Endodermal cell (in vitro differentiated cells): ENCODE measurements at places on chromosomes 11 and 22. TPM values are rescaled to one million over a fixed set of nuclear protein-coding genes. Genes with fewer than 3 reads are reported as not detected.

DNA sequence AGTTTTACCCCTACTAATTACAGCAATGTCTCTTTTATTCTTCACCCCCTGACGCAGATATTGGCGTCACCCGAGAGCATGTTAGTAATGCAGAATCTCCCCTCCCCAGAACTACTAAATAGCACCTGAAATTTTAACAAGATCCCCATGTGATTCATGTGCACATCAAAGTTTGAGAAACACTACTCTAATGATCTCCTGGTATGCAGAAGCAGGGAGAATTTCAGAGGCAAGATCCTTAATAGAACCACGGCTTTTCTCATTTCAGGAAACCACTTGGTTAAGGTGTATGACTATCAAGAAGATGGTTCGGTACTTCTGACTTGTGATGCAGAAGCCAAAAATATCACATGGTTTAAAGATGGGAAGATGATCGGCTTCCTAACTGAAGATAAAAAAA lies 5.3 kb downstream of the CD3G start:
- DNase-seq = no peak

GRCh38 chr22:31083377-31083768 lies 2.3 kb downstream of the SMTN start:
- no peak for DNase-seq

GRCh38 chr11:29482510-29482909 lies 534.3 kb downstream of the KCNA4 start:
- no peak for DNase-seq

LRRN4CL gene
- total RNA-seq = 0.84 and 0.99 TPM in 2 replicates

KDELR3 gene
- 14.9 to 17.2 TPM (median 15.9 TPM) in 3 replicates for total RNA-seq
